Activated CD4-positive, CD25-positive, alpha-beta regulatory T cell treated with anti-CD3 and anti-CD28 coated beads, Interleukin-2, amount 50 U/mL, for 72 hours (primary cell): ENCODE measurements at places on chromosomes 3 and 15.

DNA sequence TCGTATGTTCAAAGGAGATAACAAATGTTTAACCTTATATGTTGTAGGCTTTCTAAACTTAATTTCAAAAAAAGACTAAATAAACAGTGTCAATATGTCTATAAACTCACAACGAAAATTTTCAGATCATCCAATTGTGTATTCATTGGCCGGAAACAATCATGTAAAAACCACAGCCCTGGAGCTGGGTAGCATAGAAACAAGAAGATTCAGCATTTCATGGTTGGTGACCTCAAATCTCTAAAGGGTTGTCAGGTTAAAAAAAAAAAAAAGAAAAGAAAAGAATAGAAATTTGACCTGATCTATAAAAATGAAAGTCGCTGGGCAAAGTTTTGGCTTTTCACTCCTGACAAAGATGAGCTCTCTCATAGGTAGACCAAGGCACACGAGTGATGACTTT is 13.9 kb downstream of the MEX3B start:
- no peak for DNase-seq

DNA sequence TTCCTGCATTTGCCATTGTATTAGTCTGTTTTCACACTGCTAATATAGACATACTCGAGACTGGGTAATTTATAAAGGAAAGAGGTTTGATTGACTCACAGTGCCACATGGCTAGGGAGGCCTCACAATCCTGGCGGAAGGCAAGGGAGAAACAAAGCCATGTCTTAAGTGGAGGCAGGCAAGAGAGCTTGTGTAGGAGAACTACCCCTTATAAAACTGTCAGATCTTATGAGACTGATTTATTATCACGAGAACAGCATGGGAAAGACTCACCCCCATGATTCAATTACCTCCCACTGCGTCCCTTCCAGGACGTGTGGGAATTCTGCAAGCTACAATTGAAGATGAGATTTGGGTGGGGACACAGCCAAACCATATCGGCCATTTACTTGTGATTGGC is 27.8 kb downstream of the YEATS2 start:
- DNase-seq, result no peak

- DNase-seq, result no peak
These were observed 38.8 kb upstream of the ARL14 start for GRCh38 chr3:160638184-160638583.

- DNase-seq, result no peak
These were observed 2.9 kb upstream of the TARS3 start for GRCh38 chr15:101727186-101727585.

DNA sequence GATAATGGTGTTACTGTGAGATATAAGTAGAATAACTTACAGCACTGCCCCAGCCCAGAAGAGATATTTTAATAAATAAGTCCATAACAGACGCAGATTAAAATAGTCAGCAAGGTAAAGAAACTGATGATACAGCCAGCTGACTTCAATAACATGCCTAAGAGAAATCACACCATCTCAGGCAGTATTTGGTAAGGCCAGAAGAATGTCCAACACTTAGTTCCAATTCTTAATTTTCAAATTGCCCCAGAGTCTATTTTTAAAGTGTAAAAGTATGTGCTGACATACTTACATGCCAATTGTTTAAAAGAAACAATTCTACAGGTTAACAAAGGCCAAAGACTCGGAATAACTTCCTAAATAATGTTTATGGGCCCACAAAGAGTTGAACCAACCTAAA is 1.6 kb downstream of the GNB4 start:
- no peak for DNase-seq

DNA sequence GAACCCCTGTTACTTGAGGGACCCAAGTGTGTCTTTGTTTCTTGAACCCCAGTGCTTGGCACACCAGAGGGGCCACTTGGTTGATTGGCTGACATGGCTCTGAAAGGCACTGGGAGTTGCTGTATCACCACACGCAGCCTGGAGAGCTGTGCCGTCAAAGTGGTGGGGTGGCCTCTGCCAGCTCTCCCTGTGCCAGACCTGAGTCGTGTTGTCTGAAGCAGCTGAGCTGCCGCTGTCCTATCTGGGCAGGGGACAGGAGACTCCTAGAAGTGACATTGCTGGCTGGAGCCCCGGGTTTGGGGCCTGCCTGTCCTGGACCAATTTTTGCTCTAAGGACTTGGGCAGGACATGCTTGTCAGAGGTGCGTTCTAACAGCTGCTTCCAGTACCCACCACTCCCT is 5.5 kb upstream of the SNX22 start:
- no peak for DNase-seq

DNA sequence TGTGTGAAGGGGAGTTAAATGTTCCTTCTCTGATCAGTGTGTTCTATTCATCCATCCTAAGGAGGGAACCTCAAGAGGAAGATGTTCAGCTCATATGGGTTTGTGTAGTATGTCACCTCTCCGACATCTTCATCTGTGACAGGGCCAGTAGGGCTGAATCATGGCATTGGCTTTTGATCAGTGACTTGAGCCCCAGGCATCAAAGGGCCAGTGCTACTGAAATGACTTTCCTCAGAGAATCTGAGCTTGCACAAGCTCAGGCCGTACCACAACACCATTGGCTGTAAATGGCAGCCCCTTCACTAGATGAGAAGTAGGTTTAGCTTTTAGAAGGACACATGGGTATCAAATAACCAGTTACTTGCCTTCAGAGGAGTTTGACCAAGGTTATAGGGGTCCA is 183.2 kb upstream of the NR2E3 start:
- no peak for DNase-seq

- no peak for DNase-seq
These were observed 129.7 kb upstream of the TUSC7 start for GRCh38 chr3:116579840-116580239.

GRCh38 chr3:109597444-109597843 is 260.1 kb upstream of the DPPA4 start:
- no peak for DNase-seq

GRCh38 chr15:55277116-55277564 is 12.5 kb downstream of the RAB27A start:
- DNase-seq, result peak; percentile 52

DNA sequence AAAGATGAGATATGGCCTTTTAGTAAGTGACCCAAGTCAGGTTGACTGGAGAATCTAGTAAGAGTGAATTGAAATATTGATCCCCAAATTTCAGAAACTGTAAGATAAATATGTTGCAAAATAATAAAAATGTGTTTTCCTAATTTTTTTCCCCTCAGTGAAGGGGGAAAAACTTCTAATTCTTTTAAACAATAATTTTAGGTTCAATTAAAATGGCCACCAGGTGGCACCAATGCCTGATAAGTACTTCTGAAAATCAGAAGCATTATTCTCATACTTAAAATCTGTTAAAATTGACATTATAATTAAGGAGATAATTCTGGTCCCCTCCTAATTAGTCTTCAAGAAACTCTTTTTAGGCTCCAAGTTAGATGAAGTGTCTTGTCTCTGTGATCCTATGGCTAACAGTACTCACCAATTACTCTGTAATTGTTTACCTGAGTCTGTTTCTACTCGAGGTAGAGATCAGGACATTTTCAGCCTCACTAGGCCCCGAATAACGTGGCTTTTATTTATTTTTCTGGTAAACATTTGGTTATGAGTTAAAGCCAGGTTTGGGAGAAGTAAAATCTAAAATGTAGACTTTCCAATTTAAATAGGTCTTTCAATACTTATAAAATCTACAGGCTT is 52.6 kb downstream of the NMD3 start:
- DNase-seq, result no peak

- no peak for DNase-seq
These were observed 92.3 kb downstream of the MAGI1 start for GRCh38 chr3:65946438-65946837.

DNA sequence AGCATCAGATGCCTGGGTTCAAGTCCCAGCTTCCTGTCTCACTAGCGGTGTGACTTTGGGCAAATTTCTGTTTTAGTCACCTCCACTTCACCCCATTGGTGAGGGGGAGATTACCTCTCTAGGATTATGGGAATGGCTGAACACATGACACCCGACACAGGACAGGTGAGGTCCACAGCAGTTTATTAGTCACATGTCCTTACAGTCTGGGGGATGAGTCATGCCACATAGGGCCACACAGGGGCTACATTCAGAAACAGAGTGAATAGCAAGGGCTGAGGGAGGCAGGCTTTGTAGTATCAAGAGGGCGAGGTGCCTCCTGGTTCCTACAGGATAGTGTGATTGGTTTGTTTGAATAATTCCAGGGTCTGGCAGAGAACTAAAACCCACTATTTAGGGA is 15.2 kb upstream of the ITGA11 start:
- no peak for DNase-seq

DNA sequence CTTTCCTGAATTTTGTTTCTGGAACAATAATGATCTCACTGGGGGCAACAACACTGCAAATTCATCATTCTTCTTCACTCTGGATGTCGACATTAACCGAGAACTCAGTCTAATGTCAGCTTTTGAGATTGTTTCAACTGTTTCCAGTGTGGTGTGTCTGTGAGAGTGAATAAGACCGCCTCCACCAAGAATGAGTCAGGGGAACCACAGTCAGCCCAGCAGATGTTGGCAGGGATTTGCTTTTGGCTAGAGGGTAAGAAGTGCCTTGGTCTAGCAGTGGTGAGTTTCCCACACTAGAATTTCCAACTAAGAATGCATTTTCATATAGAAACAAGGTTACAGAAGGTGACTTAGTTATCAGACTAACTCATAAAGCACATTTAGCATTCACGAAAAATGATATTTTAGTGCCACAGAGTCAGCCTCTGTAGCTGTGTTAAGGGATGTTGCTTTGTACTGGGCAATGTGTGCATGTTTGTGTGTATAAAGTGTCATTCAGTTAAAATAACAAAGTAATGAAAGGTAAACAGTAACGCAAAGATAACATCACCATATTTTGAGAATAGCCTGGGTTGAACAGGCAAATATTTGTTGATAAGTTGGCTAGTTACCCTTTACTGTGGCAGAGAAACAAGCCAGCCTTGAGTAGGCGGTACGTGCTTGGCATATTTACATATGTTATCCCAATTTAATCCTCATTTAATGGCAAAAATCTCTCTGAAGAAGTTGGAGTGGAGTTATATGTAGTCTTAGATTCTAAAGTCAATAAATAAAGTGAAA is 33.8 kb downstream of the DRD3 start:
- DNase-seq, result no peak

GRCh38 chr3:149402481-149402880 is 25.0 kb upstream of the TM4SF1 start:
- no peak for DNase-seq

DNA sequence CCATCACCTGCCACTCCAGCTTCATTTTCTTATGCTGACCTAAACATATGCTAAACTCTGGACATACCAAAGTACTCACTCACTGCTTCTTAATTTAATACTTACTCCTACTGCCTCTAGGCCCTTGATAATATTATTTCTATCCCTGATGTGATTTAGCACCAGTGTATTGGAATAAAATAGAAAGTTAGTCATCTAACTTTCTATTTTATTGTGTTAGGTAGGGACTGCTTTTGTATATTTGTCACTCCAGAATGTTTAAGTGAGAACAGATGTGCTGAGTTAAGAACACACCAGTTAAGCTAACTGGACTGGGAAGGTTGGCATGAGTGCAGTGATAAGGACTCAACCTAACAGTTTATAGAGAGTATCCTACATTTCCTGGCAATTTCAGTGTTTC is 6.5 kb upstream of the CLDN16 start:
- no peak for DNase-seq

DNA sequence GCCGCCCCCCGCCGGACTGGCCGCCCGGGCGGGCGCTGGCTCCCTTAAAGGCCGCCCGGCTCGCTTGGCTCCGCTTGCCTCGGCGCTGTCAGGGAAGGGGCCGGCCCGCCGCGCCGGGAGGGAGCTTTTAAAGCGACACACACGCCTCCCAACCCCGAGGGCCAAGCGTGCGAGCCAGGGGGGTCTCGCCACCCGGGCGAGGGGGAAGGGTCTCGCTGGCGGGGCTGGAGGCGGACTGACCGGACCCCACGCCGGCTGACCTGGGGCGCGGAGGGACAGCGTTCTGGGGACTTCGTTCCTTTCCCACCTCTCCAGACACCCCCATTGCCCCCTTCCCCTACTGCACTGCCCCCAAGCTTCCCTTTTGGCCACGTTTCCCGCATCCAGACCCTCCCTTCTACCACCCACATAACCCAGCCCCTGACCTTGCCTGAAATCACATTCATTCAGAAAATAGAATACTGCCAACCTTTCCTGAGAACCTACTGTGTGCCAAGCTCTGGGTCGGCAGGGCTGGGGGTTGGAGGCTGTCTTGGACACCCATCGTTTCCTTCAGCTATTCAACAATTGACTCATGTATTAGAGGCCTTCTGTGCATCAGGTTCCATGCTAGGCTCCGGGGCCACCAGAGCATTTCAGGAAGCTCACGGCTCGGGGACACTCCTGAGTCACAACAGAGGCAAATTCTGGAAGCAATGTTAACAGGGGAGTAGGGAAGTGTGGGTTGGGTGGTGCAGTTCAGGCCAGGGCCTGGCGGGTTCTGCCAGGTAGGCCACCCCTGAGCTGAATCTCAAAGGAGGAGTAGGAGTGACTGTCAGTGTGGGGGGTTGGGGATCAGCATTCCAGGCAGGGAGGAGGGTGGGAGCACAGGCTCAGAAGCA is at the start of gene INSYN1:
Gene INSYN1, minus strand, starts transcription at position 102 of the 881 bp plus-strand sequence. CDS start 2,221 bp downstream, outside the sequence.
- no peak for DNase-seq

- DNase-seq, result no peak
These were observed 348.6 kb downstream of the PLCL2 start for GRCh38 chr3:17233398-17233800.

DNA sequence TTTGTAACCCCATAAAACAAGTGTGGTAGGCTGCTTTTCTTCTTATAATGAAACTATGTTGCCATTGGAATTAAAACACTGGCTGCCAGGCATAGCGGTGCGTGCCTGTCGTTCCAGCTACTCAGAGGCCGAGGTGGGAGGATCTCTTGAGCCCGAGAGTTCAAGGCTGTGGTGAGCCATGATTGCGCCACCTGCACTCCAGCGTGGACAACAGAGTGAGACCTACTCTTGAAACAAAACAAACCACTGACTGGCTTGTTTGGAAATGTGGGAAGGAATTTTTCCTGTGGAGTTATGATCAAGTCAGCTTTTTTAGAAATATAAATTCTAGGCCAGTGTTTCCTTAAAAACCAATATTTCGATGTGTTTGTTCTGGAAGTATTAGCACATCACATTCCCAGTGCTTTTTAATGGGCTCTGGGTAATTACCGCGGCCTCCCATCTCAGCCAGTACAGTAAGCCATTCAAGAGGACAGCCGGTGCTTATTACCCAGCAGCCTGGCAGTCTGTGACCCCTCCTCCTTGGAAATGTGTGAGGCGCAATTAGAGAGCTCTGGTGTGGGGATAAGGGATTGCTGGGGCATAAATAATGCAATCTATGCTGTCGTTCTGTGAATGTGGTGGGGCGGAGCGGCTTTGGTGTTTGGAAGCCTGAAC is 58.3 kb upstream of the TRAK1 start:
- no peak for DNase-seq

- no peak for DNase-seq
These were observed 88.7 kb downstream of the LIPC start for GRCh38 chr15:58520464-58520863.

DNA sequence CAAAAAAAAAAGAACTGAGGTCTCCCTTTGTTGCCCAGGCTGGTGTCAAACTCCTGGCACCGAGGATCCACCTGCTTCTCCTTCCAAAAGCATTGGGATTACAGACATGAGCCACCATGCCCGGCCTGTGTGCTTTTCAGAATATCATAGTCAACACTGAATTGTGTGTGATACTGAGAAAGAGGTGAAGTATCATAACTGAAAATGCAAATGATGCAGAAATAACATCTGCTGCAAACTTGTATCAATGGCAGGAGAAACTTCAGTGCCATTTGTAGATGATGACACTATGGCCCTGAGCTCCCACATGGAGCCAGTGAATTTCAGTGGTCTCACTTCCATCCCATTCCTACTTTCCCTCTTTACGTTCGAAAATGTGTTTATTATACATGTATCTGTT is 21.9 kb downstream of the IL12A start:
- no peak for DNase-seq
